ENCODE measurements at places on chromosomes 13 and 19.

DNA sequence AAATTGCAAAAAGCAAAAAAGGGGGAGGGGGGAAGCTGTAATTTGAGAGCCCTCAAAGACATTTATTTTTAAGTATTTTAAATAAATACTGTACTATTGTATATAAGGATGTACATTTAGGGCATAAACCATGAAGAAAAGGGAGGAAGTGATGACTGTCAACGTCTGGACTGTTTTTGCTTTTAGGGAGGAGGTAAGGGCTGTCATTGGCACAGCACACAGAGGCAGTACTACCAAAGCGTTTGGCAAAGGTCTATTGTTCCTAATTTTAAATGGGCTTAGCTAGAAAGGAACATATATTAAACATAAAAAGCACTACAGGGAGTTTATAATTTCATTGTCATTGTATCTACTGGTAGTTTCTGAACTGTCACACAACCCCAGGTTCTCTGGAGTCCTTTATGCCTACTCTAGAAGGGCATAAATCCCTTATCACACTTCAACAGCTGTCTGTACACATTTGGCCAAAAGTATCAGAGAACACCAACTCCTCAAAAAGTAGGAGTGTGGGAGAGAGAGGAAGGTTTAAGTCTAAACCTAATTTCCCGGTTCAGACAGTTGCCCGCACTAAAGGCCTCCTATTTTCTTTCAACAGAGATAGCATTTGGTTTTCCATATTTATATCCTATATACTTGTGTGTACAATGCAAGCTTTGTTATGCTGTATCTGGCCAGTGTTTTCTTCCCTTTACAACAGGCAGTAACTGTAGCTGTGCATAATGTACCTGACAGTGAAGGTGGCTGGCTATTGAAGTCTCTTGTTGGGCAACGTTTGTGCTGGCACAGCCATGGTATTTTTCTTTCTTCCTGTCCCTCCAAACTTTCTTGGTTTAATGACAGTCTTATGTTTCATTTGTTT is 406.2 kb downstream of the KLF5 start:
- DNase-seq = no peak

DNA sequence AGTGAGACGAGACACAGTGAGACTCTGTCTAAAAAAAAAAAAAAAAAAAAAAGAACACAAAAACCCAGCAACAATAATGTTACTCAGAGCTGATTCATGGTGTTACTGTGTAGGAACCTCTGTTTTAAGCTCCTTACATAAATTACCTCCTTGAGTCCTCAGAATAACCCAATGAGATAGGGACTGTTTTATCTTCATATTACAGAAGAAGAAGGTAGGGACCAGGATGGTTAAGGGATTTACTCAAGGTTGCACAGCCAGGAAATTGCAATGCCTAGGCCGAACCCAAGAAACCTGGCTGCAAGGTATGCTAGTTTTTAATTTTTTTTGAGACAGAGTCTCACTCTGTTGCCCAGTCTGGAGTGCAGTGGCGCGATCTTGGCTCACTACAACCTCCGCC is 1.5 kb upstream of the DAND5 start:
- no peak for DNase-seq

GRCh38 chr13:93847162-93847561 is 620.6 kb downstream of the GPC6 start:
- no peak for DNase-seq

DNA sequence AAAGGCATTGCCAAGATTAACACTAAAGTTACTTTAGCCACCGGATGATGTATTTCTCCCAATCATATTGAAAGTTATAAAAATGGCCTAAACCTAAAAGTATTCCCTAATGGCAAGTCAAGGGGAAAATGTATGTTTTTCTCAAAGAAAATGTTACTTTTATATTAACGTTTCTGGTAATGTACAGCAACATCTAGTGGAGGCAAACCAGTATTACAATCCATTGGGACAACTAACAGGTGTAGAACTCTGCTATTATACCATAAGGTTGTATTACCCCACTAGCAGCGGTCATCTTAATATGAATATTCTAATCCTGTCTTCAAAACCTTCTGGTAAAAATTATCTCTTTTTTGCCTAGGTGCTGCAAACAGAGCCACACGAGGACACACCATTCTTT is 69.2 kb downstream of the ZNF100 start:
- DNase-seq = no peak

DNA sequence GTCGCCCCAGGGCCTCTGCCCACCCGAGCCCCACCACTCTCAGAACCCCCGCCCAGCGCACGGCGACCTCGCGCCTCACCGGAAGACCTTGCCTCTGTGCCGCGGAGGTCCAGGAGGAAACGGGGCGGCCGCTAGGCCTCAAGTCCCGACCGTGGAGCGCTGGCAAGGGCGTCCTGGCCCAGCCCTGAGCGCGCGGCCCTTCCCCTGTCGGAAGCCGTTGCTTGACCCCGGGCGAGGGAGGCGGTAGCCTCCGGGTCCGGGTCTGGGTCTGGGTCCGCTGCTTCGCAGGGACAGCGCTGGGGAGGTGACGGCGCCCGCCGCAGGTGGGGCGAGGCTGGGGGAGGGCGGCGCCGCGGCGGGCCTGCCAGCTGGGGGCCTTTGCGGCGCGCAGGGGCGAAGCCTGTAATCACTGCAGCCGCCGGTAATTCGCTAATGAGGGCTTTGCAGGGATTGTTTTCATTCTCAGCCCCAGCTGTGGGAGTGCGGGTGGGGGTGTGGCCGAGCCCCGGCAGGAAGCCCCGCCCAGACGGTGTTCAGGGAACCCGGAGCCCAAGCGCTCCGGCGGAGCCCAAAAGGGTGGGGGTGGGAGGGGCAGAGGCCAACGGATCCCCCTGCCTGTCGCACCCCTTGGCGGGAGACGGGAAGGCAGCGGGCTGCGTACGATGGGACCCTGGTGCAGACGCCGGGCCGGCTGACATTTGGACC is 8.6 kb downstream of the C19orf25 start:
- DNase-seq = peak; percentile 79

DNA sequence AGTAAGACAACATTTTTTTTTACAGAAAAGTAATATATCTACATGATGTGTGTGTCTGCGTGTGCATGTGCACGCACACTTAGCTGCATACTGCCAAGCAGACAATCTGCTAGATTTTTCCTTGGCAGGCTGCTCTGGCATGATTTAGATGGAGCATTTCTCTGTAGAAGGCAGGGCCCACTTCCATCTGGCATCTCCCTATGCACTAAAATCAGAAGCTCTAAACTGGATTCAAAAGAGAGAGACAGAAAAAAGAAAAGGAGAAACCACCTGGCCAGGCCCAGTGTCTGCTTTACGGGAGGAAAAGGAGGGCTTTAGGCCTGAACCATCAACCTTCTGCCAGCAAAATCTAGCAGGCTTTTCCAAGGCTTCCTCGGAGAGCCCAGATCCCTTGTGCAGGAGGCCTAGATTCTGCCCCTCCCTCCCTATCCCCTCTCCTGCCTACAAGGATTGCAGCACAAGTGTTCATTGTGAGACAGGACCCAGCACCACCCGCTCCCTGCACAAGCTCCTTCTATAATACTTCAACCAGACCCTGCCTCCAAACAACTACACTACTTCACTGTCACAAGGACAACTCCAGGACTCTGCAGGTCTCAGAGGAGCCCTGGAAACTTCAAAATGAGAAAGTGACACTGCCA is 99.3 kb downstream of the DOCK9 start:
- DNase-seq = no peak

DNA sequence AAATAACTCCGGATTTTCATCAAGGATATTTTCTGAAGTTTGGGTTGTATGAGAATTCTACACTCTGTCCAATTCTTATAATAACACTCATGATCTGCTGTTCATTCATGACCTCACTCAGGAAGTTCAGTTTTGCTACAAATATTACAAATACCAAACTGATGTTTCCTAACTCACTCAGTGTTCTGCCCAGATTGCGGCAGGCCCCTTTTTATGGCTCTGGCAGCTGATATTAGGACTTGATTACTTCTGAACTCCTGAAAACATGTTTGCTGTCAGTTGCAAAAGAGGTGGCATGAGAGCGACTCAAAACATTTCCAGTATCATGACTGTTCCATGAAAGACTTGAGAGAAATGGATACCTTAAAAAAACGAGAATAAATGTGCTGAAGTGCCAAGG is 188.0 kb downstream of the RGCC start:
- no peak for DNase-seq

DNA sequence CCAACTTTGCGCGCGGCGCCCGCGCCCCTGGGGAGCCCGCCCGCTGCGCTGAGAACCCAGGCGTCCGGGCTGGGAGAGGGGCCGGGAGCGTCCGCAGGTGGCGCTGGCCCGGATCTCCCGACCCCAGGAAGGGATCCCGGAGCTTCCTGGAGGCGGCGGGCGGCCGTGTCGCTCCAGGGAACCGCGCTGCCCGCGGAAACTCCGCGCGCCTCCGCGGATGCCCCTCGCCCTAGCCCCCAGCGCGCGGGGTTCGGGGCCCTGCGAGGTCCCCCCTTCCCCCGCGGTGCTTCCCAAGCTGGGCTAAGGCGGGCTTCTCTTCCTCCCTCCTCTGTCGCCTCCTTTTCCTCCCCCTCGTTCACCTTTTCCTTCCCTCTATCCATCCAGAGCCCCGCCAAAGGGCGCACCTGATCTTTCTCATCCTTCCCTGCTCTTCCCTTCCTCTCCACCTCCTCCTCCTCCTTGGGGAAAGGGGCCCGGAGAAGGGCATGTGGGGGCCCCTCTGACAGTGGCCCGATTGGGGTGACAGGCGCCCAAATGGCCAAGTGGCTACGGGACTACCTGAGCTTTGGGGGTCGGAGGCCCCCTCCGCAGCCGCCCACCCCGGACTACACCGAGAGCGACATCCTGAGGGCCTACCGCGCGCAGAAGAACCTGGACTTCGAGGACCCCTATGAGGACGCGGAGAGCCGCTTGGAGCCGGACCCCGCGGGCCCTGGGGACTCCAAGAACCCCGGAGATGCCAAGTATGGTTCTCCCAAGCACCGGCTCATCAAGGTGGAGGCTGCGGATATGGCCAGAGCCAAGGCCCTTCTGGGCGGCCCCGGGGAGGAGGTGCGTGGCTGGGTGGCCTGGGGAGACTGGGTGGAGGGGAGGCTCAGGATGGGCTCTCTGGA is 710 bp downstream of the SHD start:
- DNase-seq = peak; percentile 40

- no peak for DNase-seq
Observed at GRCh38 chr13:74625541-74625940, 491.3 kb upstream of the KLF12 start.

DNA sequence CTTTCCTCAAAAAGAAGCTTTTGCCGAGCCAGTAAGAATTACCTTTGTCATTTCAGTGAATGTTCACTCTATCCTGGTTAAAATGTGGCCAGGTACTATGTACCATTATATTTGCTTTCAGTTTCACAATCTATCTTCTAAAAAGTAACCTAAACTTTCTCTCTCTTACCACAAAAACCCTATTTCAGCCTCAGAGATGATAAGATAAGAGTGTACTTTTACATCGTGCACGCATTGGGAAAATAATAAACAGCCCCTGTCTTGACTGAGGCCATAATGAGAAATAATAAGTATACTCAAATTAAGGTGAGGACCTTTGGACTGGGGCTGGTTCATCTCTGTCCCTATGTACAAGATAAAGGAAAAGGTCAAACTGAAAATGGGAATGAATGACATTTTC is 77.7 kb downstream of the ZNF726 start:
- DNase-seq = no peak

DNA sequence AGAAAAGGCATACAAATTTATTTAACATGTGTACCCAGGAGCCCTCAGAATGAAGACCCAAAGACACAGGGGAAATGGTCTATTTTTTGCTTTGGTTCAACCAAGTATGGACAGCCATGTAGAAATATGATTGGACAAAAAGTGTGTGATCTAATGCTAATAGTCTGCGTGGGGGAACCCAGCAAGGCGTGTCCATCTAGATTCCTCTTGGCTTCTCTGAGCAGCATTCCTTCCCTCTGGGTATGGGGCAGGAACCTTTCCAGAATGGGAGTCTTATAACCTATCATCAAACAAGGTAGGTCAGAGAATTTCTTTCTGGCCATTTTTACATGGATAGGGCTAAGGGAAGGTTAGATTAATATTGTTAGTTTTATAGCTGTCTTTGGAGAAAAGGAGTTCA is 698.2 kb downstream of the FGF9 start:
- no peak for DNase-seq

- no peak for DNase-seq
Observed at GRCh38 chr19:8576273-8576993, 809 bp downstream of the MYO1F start.

DNA sequence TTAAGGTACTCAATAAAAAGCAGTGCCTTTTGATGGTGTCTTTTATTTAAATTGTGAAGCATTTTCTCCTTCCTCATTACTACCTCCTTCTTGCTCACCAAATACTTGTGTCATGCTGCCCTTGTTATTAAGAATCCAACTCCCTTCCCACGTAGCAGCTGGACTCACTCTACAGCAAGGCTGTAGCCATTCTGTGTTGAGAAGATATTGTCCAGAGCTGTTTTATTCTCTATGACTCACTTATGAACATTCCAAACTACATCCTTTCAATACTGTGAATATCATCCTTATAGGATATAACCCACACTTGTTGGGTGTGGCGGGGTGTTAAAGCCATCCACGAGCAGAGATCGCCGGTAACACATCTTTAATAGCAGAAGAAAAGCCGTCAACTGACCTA is 1671.5 kb upstream of the SLC10A2 start:
- DNase-seq = no peak

- DNase-seq = no peak
Observed at GRCh38 chr19:50266896-50267295, 62.3 kb downstream of the KCNC3 start.

DNA sequence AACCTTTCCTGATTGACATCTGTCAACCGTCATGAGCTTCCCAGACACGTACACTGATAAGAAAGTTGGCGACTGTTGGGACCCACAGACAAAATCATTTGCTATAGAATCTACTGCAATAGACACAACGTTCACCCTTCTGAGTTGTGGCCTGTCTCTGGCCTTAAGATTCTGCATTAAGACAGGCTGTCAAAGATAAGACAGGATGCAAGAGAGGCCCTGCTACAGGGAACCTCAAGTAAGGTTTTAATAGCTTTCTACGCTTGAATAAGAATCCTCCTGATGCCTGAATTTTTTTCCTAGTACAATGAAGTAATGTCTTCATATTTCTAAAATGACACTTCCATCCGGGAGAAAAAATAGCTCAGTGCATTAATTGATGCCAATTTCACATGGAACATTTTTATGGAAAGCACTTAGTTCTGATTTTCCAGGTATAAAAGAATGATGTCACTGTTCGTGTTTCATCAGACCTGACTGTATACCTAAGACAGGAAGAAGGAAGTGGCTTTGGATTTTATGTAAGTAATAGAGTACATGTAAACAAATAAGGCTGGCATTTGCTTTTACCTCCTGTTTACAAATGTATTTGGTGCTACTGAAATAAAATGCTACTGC is 275.2 kb upstream of the GPC6 start:
- DNase-seq = no peak

Data from glutamatergic neuron (in vitro differentiated cells).